ENCODE measurements at places on chromosomes 2 and 18. TPM values are rescaled to one million over a fixed set of nuclear protein-coding genes. Genes with fewer than 3 reads are reported as not detected.

CELF4 gene
- total RNA-seq: 2.2 TPM

- no peak for DNase-seq
These were observed 253.2 kb downstream of the NEDD4L start for GRCh38 chr18:58297198-58297597.

- no peak for DNase-seq
These were observed 78.5 kb downstream of the SPHKAP start for GRCh38 chr2:228102949-228103348.

DNA sequence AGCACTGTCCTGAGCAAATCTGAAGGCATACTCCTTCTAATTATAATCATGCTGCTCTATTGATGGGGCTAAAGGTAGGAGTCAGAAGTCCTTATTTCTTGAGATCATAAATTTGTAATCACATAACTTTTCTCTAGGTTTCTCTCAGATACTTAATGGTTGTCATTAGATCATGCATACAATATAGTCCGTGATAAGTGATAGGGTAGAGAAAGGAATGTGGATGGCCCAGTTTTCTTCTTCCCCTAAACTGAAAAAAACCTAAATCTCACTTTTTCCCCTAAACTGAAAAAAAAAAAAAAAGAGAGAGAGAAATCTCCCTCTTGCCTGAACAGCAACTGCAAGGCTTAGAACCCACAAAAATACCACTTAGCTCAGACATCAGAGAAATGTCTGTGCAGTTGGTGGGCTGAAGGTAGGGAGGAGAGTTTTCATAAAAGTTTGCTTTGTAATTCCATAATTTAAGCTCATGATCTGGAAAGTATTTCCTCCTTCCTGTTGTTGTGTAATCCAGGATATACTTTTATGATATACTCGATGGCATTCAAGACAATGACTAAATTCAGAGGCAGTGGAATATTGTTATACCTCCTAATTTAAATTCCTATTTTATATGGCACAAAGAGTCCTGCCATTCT lies 79.3 kb upstream of the ITPRID2 start:
- DNase-seq: no peak

- DNase-seq: no peak
These were observed 206.9 kb downstream of the ICOS start for GRCh38 chr2:204143216-204144014.

DNA sequence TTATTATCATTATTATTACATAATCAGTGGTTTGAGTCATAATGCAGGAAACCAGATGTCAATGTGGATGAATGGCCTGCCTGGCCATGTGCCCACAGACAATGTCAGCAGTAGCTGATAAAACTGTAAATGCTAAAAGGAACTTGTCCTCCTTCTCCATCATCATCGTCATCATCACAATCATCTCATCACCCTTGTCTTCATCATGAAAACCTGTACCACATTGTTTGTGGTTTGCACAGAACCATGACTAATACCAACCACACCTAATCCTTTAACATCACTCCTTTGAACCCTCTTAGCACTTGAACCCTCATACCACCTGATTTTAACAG lies 96.0 kb downstream of the HNMT start:
- DNase-seq: no peak

GRCh38 chr2:197266477-197266876 lies 44.1 kb downstream of the ANKRD44 start:
- DNase-seq: no peak

DNA sequence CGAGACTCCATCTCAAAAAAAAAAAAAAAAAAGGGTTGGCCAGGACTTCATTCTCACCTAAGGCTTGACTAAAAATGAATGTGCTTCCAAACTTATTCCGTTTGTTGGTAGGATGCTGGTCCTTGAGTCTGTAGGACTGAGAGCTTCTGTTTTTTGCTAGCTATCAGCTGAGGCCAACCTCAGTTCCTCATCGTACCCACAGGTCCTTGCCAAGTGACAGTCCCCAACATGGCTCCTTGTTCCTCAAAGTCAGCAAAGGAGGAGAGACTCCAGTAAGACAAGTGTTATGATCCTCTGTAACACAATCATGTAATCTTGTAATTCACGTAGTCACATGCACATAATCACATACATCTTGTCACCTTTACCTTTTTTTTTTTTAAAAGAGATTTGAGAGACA lies 37.0 kb downstream of the HAUS1 start:
- no peak for DNase-seq

KCNIP3 gene
- total RNA-seq: 27.5 TPM

- DNase-seq: no peak
These were observed 155.8 kb downstream of the ZNF516 start for GRCh38 chr18:76339246-76339620.

DNA sequence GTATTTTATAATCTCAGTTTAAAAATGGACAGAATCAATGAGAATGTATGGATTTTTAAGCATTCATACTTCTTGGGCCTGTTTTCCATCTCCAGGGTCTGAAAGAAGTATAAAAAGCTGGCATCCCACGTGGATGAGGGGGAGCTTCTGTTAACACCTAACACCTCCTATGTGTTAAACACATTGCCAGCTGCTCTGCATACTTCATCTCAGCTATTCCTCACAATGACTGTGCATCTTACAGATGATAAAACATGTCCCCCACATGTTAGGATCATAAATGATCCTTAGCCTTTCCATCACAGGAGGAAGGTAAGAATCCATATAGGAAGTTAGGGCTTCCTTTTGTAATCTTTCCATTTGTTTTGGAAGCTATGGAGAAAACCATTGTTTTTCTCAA lies 239.1 kb downstream of the AGPS start:
- DNase-seq: no peak

DNA sequence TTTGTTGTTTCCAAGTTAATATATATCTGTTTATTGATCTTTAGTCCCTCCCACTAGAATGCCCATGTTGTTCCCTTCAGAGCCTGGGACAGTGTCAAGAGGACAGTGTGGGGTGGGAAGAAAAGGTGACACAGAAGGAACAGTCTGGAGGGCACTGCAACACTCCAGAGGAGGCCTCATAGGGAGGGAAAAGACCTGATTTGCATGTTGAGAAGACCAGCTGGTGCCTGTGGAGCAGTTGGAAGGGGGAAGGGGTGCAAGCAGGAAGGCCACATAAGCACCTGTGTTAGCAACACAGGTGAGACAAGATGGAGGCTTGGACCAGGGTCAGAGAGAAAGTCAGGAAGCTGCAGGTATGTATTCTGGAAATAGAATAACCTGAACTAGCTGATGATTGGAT lies 48.1 kb upstream of the FHOD3 start:
- peak; percentile 29 for DNase-seq

PKDCC gene
- 146 TPM for total RNA-seq

DNA sequence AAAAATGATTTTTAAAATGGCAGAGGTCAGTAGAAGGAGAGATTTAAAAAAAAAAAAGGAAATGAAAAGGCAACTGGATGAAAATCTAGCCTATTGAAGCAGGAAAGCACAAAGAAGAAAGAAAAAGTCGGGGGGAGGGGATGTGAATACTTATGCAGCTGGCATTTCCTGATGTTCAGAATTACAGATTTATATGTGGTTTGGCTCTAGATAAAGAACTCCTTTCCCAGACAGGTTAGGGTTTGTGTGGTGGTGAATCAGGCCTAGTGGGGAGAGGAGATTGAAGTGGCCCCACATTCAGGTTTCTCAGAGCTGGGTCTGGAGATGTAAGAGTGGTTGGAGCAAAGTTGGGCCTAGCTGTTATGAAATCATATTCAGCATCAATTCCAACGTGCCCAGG lies 394.4 kb downstream of the FIGN start:
- no peak for DNase-seq
